Gastroesophageal sphincter (tissue), 4 donors: ENCODE measurements at places on chromosomes 2 and 18. TPM values are rescaled to one million over a fixed set of nuclear protein-coding genes. Genes with fewer than 3 reads are reported as not detected.

GRCh38 chr2:219633276-219634065 is 6.0 kb downstream of the SLC4A3 start:
- ATAC-seq: no peak

GRCh38 chr18:32624182-32624723 is 148.6 kb downstream of the KLHL14 start:
- ATAC-seq: no peak

DNA sequence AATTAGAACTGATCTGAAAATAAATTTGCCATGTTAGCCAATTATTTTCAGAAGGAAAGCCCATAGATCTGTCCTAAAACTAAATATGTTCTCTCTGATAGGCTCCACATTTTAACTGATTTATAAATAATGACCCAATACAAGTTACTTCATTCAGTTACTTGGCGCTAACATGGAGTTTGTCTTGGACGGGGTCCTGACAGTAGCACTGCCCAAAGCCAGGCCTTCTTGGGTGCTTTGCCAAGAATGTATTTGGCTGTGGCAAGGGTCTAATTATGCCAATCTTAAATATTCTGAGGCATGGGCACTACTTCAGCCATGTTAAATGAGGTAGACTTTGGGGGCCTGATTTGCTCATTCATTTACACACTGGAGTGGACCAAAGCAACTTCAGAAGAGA is 135.0 kb upstream of the PKDCC start:
- no peak for ATAC-seq

DNA sequence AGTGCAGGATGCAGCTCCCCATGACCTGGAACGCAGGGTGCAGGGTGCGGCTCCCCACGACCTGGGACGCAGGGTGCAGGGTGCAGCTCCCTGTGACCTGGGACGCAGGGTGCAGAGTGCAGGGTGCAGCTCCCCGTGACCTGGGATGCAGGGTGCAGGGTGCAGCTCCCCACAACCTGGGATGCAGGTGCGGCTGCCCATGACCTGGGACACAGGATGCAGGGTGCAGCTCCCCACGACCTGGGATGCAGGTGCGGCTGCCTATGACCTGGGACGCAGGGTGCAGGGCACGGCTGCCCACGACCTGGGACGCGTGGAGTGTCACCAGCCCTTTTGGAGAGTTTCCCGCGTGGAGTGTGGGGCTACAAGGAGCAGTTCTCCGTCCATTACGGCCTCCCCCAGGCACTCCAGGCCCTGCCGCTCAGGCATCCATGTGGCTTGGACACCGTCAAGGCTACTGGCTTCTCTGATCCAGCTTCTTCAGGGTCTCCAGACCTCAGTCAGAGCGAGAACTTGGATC is 38.7 kb downstream of the PXDN start:
- no peak for ATAC-seq

DNA sequence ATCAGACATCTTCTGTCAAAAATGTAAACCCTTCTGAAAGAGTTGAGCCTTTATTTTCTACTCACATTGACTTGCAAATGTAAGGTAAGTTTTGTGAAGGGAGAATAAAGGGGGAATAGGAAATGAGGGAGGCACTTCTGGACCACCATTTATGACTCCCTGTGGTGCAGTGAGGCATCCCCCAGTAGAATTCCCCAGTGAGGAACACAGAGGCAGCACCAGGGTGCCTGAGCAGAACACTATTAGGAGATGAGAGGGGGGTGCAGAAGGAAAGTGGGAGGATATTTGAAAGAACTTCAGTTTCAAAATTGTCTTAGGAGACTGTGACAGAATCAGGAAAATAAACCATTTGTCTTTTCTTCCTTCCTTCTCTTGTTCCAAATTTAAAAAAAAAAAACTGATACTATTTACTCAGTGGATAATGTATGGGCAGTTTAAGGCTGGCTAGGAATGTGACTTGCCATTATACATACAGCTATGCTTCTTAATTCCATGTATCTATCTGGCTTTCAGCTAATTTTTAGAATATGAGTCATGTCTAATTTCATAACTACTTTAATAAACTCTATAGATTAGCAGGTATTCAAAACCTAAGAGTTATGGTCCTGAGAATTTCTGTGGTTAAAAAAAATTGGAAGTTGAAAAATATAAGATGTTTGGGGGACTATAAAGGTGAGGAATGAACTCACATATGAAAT is 478.1 kb upstream of the CHAC2 start:
- no peak for ATAC-seq

DNA sequence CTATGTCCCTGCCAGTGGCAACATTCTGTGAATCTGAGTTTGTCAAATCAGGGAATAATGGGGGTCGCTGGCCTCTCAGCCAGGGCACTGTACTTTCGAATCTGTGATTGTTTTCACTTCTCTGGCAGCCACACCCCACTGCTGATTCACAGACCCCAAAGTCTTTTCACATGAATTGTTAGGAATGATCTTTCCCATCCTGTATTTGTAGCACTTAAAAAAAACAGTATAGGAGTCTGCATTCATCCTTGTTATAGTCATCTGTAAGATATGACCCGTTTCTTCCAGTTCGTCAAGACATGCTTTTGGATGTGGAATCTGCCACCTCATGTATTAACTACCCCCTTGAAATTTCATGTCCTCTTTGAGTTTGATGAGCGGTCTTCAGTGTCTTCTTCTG is 928 bp downstream of the NAGK start:
- ATAC-seq: no peak

- no peak for ATAC-seq
Observed at GRCh38 chr2:214378455-214379103, 32.3 kb upstream of the VWC2L start.

DNA sequence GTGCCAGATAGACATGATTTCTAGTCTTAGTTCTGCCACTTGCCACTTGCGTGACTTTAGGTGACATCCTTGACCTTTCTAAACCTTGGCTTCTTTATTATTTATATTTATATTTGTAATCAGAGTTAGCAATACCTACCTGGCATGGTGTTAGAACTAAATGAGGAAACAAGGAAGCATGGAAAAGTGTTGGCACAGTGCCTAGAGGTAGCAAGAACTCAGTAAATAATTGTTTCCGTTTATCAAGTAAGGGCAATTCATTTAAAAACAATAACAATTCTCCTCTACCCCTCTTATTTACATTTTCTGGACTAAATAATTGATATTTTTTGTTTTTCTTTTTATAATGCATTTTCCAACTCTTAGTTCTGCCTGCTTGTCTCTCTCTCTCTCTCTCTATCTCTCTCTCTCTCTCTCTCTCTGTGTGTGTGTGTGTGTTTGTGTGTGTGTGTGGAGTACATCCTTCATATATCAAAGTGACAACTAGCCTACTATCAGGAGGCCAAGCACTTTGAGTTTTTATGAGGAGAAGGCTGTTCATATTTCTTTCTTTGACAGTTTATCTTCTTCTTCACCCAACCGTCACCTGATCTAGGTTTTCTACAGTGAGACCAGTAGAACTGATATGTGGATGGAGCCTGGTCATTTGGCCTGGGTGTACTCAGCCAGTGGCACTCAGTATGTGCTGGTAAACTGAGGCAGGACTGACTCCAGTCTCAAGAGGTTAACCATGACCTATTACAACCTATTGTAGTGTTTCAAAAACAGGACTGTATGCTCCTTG is 134.5 kb downstream of the LRRTM1 start:
- no peak for ATAC-seq

GRCh38 chr2:235168174-235168979 is 216.6 kb downstream of the SH3BP4 start:
- ATAC-seq: no peak

- ATAC-seq: no peak
Observed at GRCh38 chr2:88320076-88320773, 132.3 kb downstream of the FOXI3 start.

DNA sequence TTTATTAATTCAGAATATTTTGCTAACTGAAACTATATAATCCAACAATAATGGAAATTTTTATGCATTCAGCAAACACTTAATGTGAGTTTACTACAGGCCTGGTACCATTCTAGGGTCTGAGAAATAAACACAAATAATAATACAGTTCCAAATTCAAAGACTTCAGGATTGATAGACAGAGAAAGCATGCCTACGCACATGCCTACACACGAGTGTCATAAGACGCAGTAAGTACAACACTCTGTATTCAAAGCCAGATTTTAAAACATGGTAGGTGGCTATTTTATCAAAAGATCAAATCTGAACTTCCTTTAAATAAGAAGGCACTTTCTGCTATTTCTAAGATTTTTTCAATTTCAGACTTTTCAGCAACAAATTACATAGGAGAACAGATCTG is 346.9 kb downstream of the NCKAP5 start:
- no peak for ATAC-seq

- ATAC-seq: no peak
Observed at GRCh38 chr2:13667415-13667757, 950.6 kb downstream of the TRIB2 start.

GRCh38 chr2:69700381-69700780 is 41.6 kb upstream of the ANXA4 start:
- ATAC-seq: no peak

- ATAC-seq: no peak
Observed at GRCh38 chr2:140457483-140457882, 1673.3 kb downstream of the LRP1B start.

- ATAC-seq: no peak
Observed at GRCh38 chr2:178317811-178318210, 123.5 kb downstream of the OSBPL6 start.

DNA sequence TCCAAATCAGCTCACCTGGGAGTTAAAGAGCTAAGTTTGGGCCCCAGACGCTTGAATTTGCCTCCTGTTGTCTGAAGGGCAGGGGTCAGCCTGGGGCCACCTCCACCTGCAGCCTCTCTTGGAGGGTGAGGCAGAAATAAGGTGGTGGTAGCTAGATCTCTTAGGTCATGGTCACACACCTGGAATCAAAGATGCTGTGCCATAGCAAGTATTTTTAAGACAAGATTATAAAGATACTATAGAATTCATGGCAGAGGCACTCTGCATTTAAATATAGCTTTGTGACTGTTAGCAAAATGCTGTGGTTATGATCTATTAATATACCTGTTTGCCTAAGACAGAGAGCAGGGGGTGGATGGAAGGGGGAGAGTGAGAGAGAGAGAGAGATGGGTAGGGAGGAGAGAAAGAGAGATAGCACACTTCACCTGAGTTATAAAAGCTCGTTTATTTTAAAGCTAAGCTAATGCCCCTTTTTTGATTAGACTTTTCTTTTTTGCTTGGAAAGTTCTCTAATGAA is 242.7 kb downstream of the TMEM182 start:
- ATAC-seq: no peak

The MYOM1 gene
- total RNA-seq: 37.6 TPM

The TUBA4B gene
- total RNA-seq: not detected

The RAB17 gene
- 6.7 TPM for total RNA-seq

The CFC1 gene
- not detected for total RNA-seq

The CCDC121 gene
- total RNA-seq: 5.4 TPM

The MAP3K19 gene
- not detected for total RNA-seq
